ENCODE measurements at places on chromosomes 11 and 22.

DNA sequence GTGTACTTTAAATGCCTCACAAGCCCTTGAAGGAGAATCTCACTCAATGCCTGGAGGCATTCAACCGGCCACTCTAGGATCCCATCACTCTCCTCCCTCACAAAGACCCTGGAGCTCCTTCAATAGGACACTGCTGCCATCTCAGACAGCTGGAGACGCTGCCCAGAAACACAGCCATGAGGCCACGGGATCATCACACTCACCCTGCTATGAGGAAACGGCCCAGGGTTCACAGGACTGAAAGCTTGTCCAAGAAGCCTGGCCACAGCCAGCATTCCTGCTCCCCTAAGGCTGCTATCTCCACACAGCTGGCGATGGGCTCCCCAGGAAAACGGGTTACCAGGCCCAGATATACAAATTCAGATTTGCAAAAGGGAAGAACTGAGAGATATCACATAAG, 13.2 kb downstream of the CARS1 start:
- no peak for DNase-seq

GRCh38 chr11:118768690-118769089, 22.3 kb downstream of the DDX6 start:
- DNase-seq, result no peak

GRCh38 chr11:72751116-72752087, 806 bp downstream of the ARAP1 start:
- no peak for DNase-seq

DNA sequence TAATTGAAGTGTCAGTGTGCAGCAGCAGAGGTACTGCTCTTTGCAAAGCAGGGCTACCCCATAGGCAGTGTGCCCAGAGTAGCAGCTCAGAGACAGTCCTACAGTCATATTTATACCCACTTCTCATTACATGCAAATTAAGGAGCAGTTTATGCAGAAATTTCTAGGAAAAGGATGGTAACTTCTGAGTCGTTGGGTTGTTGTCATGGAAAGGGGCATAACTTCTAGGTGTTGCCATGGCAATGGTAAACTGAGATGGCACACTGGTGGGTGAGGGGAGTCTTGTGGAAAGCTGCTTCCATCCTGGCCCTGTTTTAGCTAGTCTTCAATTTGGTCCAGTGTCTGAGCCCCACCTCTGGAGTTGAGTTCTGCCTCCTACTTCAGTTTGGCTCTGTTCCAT, 77.4 kb downstream of the MN1 start:
- no peak for DNase-seq

GRCh38 chr11:63609536-63609935, 4.7 kb downstream of the PLAAT3 start:
- DNase-seq, result no peak

- DNase-seq, result no peak
These were observed 3.7 kb upstream of the PACSIN2 start for GRCh38 chr22:43018615-43019014.

DNA sequence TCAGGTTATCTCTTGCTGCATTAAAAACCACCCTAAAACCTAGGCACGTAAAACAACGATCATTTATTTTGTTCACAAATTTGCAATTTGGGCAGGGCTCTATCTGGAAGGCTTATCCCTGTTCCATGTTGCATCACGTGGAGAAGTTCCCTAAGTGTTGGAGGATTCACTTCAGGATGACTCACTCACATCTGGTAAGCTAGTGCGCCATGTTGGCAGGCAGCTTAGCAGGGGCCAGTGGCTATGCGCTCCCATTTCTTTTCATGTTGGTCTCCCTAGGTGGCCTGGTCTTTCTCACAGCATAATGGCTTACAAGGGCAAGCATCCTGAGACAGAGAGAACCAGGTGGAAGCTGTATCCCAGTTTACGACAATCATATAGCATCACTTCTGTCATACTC, 226.8 kb downstream of the BLID start:
- DNase-seq, result no peak

- no peak for DNase-seq
These were observed 19.2 kb downstream of the SLC43A1 start for GRCh38 chr11:57496109-57496820.

GRCh38 chr11:69352715-69353319, 58.9 kb downstream of the MYEOV start:
- no peak for DNase-seq

GRCh38 chr11:120236169-120237107, 3.5 kb upstream of the POU2F3 start:
- no peak for DNase-seq

GRCh38 chr11:89633135-89633705, 76.9 kb upstream of the TRIM77 start:
- DNase-seq, result no peak

DNA sequence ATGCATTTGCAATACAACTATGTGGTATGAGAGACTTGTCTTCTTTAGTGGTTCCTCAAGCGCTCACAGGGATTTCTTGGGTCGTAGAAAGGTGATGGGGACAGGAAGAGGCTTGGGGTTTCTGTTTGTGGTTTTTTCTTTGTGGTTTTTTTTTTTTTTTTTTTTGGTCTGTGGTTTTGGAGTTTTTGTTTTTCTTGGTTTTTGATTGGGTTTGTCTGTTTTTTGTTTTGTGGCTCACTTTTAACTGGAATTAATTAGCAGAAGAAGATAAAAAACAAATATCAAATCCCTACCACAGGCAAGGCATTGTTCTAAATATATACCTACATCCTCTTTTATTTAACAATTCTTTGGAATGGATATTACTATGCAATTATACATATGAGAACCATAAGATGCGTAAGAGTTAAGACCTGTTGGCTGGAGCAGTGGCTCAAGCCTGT, 5.5 kb downstream of the TTC28 start:
- DNase-seq, result no peak

GRCh38 chr11:86720546-86720945, 48.1 kb upstream of the ME3 start:
- DNase-seq, result no peak

DNA sequence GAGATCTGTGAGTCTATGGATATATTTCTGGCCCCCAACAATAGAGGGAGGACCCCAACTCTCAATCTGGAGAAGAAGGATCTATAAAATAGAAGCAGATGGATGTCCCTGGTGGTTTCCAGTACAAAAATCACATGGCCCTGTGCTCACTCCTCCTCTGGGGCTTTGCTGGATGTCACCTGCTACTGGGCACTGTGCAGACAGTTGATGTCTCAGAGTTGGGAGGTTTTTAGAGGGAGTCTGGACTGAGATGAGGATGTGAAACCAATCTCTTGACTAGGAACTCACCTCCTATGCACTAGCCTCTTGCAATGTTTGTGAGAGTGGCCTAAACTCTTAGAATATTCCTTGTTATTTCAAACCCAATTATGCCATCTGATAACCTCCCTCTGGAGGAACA, 107.2 kb downstream of the SCN3B start:
- no peak for DNase-seq

DNA sequence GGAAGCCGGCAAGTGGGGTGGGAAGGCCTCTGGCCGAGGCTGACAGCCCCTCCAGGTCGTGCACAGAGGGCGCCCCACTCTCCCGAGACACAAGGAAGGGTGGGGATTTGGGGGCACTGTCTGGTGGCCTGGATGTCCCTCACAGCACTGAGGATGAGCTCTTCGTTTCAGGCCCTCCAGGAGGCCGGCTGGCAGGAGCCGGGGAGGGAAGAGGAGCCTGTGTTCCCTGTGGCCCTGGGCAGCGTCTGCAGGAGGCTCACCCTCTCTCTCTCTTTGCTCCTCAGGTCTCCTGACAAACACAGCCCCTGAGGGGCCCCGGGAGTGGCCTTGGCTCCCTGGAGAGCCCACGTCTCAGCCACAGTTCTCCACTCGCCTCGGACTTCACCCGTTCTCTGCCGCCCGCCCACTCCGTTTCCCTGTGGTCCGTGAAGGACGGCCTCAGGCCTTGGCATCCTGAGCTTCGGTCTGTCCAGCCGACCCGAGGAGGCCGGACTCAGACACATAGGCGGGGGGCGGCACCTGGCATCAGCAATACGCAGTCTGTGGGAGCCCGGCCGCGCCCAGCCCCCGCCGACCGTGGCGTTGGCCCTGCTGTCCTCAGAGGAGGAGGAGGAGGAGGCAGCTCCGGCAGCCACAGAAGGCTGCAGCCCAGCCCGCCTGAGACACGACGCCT, 1078.0 kb downstream of the BRD1 start:
- no peak for DNase-seq

DNA sequence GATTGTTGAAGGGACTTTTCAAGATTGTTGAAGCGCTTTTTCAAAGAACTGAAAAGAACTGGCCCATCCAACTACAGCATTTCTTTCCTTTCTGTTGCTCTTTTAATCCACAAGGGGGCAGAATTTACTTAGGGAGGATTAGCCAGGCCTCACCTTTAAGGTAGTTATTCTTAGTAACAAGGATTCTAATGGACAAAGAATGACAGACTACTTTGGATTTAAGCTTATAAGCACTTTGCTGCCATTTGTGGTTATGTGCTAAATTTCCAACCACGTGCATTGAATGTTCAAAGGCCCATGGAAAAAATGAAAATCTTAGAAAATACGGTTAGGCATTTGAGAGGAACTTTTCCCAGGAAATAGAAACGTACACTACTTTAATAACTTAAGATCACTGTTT, 49.5 kb upstream of the HSPA8 start:
- no peak for DNase-seq

DNA sequence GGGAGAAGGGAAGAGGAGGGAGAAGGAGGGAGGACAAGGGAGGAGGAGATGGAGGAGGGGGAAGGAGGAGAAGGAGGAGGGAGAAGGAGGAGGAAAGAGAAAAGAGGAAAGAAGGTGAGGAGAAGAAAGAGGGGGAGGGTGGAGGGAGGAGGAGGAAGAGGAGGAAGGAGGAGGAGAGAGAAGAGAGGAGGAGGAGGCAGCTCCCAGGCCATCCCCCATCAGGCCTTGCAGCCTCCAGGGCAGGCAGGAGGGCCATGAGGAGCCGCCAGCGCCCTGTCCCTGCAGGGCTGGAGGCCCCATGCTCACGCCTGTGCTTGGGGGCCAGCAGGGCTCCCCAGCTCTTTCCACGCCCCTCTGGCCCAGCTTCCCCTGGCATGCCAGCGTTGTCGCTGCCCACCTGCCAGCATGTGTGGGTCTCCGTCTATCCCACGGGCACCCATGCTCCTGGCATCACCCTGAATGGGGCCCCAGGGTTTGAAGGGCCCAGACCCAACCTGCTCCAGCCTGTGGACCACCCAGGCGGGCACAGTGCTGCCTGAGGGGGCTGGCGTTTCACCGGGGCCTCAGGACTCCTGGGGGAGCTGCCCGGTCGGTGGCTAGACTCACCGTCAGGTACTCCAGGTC, 5.2 kb downstream of the TSPAN32 start:
- no peak for DNase-seq

DNA sequence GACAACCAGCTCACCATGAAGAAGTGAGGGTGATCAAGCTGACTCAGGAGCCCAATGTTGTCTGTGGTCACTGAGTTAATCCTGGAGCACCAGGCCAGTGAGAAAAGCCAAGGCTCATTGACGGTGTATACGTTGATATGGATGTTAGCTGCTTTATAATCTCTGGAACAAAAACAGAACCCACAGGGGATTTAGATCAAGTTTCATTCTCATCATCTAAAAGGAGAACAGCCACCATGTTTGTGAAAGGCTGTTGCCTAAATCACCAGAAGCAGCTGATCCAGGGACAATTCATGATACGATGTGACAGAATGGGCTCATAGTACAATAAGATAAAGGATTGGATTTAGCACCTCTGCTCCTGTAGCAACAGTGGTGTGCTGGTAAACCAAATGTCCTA, 68.5 kb downstream of the GDPD4 start:
- DNase-seq, result no peak

GRCh38 chr22:42688241-42689211, 32.1 kb downstream of the A4GALT start:
- no peak for DNase-seq

GRCh38 chr11:65911682-65912568, 6.9 kb downstream of the C11orf68 start:
- no peak for DNase-seq

DNA sequence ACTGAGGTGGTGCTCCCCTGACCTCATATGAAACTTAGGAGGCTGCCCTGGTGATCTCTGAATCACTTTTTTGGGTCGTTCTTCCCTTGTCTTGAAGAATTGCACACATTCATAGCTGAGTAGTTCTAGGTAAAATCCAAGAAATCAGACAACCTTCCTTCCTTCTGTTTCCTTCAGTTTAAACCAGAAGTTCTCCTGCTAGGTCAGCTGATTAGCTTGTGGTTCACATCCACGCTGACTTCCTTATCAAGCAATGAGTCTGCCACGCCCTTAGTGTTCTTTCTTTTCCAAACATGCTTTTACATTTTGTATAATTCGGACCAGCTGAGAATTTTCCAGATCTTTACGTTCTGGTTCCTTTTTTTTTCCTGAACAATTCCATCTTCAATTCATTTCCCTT, 892.8 kb downstream of the NTM start:
- no peak for DNase-seq

- no peak for DNase-seq
These were observed 103.8 kb downstream of the MORC2 start for GRCh38 chr22:30864441-30865420.

- DNase-seq, result no peak
These were observed 118.5 kb downstream of the KCNQ1OT1 start for GRCh38 chr11:2581151-2581930.

- DNase-seq, result no peak
These were observed 3.0 kb downstream of the PKP3 start for GRCh38 chr11:396948-397548.

- no peak for DNase-seq
These were observed 51.2 kb downstream of the MRTFA start for GRCh38 chr22:40585310-40585751.
